ENCODE measurements at places on chromosomes 3 and 15.
A peak's percentile ranks its signal among the peaks of the same experiment; 100 is the strongest.

GRCh38 chr3:196639483-196640296 lies at the start of gene NRROS:
TSS of gene NRROS (plus strand) at chr3:196639694. CDS start at chr3:196654540, 14,846 bp downstream.
- DNase-seq, result peak; percentile 43

- DNase-seq, result peak; percentile 19
Measured at GRCh38 chr3:100043271-100043670, 71.0 kb downstream of the FILIP1L start.

GRCh38 chr3:61527011-61527410 lies 34.4 kb upstream of the PTPRG start:
- no peak for DNase-seq

- DNase-seq, result peak; percentile 60
Measured at GRCh38 chr3:52243791-52244628, 1.5 kb upstream of the PPM1M start.

DNA sequence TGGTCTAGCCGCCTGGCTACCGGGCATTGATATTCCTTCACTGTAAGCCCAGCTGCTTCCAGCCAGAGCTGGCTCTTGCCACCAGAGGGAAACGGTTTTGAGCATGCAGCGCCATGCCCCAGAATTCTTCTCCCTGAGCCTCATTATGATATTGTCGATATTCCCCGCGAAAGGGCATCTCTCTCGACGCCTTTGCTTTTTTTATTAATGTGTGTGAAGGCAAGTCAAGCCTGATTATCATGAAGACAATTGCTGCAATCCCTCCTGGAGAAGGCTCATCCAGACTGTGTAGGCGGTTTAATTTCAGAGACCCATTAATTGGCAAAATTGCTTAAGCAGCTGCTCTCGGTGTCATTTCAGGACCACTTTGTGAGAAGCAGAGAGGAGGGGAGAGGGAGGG lies 321.2 kb upstream of the TLE3 start:
- no peak for DNase-seq

DNA sequence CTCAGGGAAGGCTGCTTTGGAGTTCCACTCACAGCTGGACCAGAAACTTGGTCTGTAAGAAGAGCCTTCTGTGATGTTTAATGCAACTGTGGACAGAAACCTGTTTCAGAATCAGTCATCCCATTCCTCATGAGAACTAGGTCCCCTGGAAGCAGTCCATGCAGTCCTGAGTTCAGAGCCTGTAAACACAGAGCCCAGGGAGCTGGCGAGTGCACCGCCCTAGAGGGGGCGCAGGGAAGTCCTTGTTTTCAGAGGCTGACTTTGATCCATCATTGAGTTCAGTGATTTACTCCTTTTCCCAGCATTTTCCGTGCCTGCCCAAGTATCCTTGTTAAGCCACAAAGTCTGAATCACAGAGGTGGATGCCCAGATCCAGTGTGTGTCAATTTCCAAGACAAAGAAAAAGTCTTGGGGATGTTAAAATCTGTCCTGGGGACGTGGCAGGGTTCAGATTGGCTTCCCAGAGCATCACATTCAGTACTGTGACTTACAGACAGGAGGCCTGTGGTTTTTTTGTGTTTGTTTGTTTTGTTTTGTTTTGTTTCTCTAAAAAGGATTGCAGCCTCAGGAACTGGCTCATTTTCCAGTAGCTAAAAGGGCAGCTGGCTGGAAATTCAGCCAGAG lies 9.8 kb upstream of the TXNRD3 start:
- DNase-seq, result no peak

DNA sequence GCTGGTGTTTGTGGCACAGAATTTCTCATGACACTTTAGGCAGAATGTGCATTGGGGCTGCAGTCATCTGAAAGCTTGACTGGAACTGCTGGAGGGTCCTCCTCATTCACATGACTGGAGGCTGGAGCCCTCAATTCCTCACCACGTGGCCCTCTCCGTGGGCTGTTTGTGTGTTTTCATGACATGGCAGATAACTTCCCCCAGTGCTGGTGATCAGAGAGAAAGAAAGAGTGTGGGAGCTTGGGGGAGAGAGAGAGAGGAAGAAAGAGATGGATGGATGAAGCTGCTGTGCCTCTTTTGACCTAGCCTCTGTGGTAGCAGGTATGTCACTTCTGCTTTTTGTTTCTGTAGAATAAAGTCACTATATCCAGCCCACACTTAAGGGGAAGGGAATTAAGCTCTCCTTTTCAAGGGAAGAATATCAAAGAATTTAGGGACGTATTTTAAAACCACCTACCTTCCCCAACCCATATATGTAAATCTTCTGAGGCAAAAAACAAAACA lies 169.6 kb upstream of the IL12A start:
- DNase-seq, result no peak

GRCh38 chr15:28962851-28963710 lies 77.3 kb downstream of the APBA2 start:
- no peak for DNase-seq

GRCh38 chr3:35263477-35263876 lies 375.8 kb upstream of the ARPP21 start:
- no peak for DNase-seq

DNA sequence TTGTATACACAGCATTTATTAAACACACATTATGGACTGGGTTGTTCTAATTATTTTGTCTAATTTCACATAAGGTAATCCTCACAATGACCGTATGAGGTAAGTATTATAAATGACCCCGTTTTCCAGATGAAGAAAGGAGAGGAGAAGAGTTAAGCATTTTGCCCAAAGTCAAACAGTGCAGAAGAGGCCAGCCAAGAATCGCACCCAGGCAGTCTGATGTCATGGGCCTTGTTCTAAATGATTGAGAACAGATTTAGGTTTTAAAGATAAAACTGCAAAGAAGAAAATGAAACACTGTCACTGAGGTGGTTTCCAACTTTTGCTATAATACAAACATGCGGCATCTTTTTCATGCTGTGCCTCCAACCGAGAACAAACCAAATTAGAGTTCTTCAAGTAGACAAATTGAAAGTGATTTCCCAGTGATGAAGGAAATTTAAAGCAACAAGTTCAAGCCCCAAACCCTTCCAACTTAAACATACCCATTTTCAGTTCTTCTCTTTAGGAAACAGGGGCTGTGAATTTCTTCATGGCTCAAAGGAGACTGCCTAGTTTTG lies 155.3 kb downstream of the THRB start:
- no peak for DNase-seq

- no peak for DNase-seq
Measured at GRCh38 chr3:29279286-29279685, 1.6 kb upstream of the RBMS3 start.

GRCh38 chr3:156760333-156760732 lies 65.8 kb upstream of the LEKR1 start:
- no peak for DNase-seq
